ENCODE measurements at places on chromosomes 3 and 15.

DNA sequence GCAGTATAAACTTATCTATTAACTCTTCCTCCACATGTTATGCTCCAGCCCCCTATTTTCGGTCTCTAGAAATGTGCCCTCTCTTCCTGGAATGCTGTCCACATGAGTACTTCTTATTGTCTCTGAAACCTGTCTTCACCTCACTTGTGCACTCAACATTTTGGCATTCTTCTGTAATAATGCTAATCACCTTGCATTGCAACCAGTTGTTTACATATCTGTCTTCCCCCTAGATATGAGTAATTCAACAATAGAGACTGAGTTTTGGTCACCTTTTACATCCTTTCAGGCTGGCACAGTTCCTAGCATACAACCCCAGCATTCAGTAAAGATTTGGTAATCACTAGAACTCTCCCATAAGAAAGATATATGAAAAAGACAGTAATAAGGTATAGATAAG is 17.2 kb downstream of the CCDC80 start:
- no peak for DNase-seq

GRCh38 chr15:37801529-37801928 is 132.9 kb upstream of the TMCO5A start:
- no peak for DNase-seq

GRCh38 chr3:46917257-46917656 is 39.7 kb downstream of the PTH1R start:
- DNase-seq = no peak

- peak; percentile 55 for DNase-seq
Observed at GRCh38 chr15:42056934-42057798, 36.3 kb upstream of the PLA2G4E start.

DNA sequence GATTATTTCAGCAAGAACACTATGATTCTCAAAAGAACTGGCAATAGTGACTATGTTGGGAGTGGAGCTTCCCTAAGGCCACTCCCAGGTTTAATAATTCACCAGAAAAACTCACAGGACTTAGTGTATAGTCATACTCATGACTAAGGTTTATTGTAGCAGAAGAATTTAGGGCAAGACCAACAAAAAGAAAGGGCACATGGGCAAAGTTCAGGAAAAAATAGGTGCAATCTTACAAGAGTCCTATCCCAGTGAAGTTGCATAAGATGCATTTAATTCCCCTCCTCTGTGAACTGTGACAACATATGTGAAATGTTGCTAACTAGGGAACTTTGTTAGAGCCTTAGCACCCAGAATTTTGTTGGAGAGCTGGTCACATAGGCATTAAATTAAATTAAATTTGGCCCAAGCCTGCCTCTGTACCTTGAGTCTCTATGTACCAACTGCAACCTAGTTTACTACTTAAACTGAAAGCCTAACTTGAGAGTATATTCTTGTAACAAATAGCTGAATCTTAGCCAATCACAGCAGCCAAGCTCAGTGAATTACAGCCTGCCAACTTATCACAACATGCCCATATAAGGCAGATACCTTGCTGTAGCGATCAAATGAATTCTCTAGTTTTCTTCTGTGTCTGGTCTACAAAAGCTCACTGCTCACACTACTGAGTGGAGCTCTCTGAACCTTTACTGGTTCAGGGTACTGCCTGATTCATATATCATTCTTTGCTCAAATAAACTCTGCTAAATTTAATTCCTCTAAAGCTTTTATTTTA is 386.2 kb upstream of the ARHGEF26 start:
- DNase-seq = no peak

GRCh38 chr3:179961071-179961702 is 75.5 kb downstream of the PEX5L start:
- DNase-seq = no peak

DNA sequence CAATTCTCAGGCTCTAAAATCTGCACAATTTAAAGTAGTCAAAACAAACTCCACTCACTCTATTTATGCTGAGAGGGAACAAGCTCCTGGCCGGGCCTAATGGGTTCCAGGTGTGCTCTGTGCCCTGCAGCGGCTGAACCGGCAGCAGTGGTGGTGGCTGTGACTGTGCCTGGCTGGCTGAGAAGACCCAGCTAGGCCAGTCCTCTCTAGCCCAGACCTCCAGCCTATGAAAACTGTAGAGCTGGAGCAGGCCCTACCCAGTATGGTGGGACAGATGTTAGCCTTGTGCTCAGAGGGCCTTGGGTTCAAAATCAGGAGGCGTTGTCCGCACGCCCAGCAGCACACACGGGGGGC is 37.0 kb downstream of the EPHB3 start:
- no peak for DNase-seq

DNA sequence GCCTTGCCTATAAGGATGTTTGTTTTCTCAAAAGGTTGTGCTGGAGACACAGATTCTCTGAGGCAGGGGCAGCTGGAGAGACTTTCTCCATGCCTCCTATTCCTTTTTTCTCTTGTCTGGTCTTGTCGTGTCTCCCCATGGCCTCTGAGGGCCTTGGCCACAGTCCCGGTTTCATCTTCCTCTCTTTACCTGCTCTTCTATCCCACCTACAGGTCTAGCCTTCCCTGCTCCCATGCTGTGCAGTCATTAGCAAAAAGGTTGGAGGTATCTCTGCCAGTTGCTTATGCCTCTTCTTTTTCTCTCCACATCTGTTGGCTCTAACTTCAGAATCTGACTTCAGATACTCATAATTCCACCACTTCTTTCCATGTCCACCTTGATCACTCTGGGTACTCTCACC is 191.1 kb downstream of the IL20RB start:
- no peak for DNase-seq

- DNase-seq = no peak
Observed at GRCh38 chr3:127953091-127954035, 38.3 kb downstream of the KBTBD12 start.
